Naive thymus-derived CD4-positive, alpha-beta T cell (primary cell): ENCODE measurements at places on chromosomes 5 and 9. TPM values are rescaled to one million over a fixed set of nuclear protein-coding genes. Genes with fewer than 3 reads are reported as not detected.

The NME5 gene
- not detected for polyA plus RNA-seq

GRCh38 chr9:102842423-102842822 lies 152.7 kb upstream of the CYLC2 start:
- DNase-seq, result no peak
- H3K36me3 ChIP-seq, result no peaks in the 10 kb centered on the region
- no peaks in the 10 kb centered on the region for H3K4me1 ChIP-seq
- H3K27me3 ChIP-seq, result no peaks in the 10 kb centered on the region

GRCh38 chr9:91659529-91660495 lies 236.2 kb upstream of the NFIL3 start:
- H3K4me1 ChIP-seq, result no peaks in the 10 kb centered on the region
- no peaks in the 10 kb centered on the region for H3K27me3 ChIP-seq
- DNase-seq, result no peak
- H3K27ac ChIP-seq, result no peak overlapping the region
- no peaks in the 10 kb centered on the region for H3K36me3 ChIP-seq
- no peak overlapping the region for H3K4me3 ChIP-seq

- H3K4me1 ChIP-seq, result no peaks in the 10 kb centered on the region
- no peaks in the 10 kb centered on the region for H3K36me3 ChIP-seq
- DNase-seq, result no peak
- H3K4me3 ChIP-seq, result no peak overlapping the region
- no peak overlapping the region for H3K27ac ChIP-seq
These were observed 142.3 kb upstream of the ANKH start for GRCh38 chr5:15013654-15014463.
